ENCODE measurements at places on chromosomes 2 and 18.
A peak's percentile ranks its signal among the peaks of the same experiment; 100 is the strongest.

GRCh38 chr2:45288532-45289417 lies 279.5 kb upstream of the SIX2 start:
- no peak for DNase-seq

GRCh38 chr2:53438100-53438499 lies 329.5 kb upstream of the CHAC2 start:
- DNase-seq, result no peak

- DNase-seq, result peak; percentile 93
Measured at GRCh38 chr2:219218732-219219701, at the start of gene ABCB6. Gene ABCB6 (minus strand): TSS chr2:219218958. CDS start chr2:219218673, 285 bp downstream.

DNA sequence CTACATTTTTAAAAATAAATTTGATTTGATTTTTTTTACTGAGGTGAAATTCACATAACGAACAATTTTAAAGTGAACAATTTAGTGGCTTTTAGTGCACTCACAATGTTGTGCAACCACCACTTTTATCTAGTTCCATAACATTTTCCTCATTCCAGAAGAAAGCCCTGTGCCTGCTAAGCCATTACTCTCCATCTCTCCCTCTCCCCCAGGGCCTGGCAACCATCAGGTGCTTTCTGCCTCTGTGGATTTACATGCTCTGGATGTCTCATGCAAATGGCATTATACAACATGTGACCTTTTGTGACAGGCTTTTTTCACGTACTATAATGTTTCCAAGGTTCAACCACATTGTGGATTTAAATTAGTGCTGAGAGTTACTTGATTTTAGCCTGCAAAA lies 19.9 kb upstream of the LDLRAD4 start:
- no peak for DNase-seq

GRCh38 chr2:86468162-86469033 lies 27.2 kb downstream of the KDM3A start:
- no peak for DNase-seq

DNA sequence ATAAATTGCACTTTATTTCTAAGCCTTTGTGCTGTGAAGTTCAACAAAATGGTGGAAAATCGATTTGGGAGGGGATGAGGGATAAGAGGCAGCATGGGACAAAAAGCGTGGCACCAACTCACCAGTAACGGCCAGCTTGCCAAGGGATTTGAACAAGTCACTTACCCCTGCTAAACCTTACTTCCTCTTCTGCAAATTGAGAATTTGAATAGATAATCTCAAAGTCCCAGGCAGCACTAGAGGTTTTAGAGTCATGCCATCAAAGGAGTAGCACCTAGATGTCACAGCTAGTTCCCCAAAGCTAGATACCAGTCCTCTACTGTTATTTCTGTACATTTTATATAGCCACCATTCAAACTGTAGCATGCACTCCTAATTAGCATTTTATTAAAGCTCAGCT lies 83.7 kb upstream of the VRK2 start:
- DNase-seq, result no peak

DNA sequence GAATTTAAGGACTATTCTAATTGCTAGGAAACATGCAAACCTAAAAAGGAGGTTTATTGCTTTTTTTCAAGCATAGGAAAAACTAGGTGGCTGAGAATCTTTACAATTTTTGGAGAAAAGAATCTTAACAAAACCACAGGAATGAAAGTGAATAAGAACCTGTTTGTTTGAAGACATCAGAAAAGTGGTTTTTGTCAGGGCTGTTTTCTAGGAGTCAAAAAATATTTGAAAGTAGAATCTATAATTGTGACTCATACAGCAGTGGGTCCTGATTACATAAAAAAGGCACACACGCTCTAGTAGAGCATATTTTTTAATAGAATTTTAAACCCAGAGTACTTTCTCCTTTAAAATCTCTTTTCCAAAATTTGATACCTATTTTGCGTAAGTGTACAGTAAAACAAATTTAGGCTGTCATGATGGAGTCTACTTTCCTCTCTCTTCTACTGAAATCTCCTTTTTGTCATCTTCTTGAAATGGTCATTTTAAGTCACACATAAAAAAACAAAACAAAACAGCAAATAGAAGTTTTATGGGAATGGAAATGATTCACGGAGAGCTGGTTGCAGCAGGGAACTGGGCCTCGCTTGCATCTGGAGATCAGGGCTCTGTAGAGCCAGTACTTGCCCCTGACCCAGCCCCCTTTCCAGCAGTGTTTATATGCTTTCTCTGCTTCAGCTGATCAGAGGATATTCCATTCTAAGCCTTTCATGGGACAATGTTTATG lies 59.1 kb upstream of the PELI1 start:
- no peak for DNase-seq

DNA sequence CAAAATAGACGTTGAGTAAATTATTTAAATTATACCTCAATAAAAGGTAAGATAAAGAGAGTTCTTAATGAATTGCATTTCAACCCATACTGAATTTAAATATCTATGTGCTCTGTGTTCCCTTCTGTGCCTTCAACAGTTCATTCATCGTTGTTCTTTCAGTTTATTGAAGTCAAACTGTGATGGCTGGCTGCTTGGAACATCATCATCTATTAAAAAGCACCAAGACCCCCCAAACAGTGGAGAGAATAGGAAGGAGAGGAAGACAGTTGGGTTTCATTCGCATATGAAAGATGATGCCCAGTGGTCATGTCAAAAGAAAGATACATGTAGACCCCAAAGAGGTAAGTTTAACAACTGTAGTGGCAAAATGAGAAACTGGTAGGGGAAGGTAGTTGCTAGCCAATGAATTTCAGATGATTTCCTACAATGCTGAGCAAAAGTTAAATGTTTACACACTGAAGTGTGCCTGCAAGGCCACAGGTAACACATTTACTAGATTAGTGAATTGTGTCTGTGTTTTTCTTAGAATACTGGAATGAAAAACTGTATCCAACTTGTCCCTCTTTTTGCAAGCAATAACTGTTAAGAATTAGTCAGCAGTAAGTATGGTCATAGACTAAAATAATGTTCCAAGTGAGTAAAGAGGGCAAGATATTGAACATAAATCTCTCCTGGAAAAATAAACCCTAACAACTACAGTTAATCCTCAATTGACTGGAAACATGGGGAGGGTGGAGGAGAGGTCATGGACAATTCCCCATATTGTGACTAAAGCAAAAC lies 331.3 kb downstream of the KIAA1328 start:
- no peak for DNase-seq

DNA sequence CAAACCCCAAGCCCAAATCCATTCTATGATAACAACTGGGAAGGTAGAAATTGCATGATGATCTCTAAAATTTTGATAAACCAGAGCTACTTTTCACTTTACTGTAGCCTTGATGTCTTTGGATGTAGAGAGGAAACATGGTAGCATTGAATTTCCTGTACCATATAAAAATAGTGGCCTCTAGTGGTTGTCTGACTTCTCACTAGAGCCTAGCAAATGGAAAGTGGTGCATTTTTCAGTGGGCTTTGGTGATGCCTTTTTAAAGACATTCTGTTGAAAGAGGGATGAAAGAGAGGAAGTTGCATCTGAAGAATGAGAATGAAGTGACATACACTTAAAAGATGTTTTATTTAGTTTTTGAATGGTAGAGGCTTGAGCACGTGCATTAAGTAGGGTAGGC lies 662.2 kb downstream of the XIRP2 start:
- peak; percentile 13 for DNase-seq

- DNase-seq, result no peak
Measured at GRCh38 chr2:37361216-37361815, 16.9 kb downstream of the QPCT start.

DNA sequence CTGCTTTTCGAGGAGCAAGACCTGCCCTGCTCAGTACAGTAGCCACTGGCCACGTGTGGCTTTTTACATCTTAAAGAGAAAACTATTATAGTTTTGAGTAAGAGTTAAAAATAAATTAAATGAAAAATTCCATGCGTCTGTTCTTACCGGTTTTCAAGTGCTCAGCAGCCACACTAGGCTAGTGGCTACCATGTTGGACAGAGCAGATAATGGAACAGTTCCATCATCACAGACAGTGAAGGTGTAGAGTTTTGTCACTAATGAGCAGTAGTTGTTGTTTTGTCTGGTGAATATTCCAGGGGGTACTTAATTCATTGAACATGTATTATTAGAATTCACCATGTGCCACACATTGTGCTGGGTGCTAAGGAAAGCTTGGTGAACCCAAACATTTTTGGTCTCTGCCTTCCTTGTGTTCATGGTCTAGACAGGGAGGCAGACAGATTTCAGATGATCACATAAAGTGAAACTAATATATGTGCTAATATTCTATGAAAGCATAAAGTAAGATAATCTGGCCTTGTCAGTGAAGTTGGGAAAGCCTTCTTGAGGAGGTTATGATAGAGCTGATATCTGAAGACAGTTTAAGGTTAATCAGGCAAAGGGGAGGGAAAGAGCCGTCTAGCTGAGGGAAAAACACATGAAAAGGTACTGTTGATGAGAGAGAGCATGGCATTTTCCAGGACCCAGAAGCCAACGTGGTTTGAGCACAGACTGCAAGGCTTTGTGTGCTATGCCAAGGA lies 1.4 kb downstream of the ALMS1 start:
- peak; percentile 3 for DNase-seq

- no peak for DNase-seq
Measured at GRCh38 chr2:126750506-126750905, 94.5 kb downstream of the GYPC start.

DNA sequence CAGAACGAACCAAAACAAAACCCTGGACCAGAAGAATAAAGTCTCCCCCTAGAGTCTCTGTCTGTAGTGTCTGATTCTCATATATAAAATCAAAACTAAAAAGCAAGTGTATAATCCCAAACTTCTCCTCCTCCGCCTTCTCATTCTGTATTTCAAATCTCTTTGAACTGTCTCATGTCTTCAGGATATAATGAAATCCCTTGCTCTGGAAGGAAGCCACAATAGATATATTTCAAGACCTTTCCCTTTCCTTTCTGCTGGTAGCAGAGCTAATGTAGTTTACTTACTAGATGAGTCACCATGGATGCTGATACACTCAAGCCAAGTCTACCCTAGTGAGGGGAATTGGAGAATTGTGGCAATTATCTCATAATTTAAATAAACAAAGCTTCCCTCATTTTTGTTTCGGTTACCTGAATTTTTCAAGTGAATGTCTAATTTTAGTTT lies 33.5 kb upstream of the CCDC93 start:
- no peak for DNase-seq

DNA sequence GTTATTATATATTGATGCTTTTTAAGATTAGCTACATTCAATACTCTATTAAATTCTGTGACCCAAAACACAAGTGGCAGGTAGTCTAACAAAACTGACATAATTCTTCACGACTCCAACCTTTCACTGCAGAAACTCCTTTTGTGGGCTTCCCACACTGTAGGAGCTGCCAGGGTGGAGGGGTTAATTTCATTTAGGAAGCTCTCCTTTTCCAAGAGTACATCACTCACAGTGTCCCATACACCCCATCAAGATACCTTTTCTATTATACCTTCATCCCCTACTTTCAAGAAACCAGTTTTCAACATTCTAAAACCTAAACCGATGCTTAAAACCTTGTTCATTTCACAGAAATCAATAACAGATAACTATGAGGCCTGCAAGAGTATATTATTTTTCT lies 825 bp downstream of the THUMPD2 start:
- peak; percentile 44 for DNase-seq

- DNase-seq, result no peak
Measured at GRCh38 chr2:45329045-45329677, 281.9 kb downstream of the SRBD1 start.

- no peak for DNase-seq
Measured at GRCh38 chr2:54808661-54809060, 85.2 kb downstream of the EML6 start.

GRCh38 chr18:76376668-76377358 lies 118.2 kb downstream of the ZNF516 start:
- no peak for DNase-seq

DNA sequence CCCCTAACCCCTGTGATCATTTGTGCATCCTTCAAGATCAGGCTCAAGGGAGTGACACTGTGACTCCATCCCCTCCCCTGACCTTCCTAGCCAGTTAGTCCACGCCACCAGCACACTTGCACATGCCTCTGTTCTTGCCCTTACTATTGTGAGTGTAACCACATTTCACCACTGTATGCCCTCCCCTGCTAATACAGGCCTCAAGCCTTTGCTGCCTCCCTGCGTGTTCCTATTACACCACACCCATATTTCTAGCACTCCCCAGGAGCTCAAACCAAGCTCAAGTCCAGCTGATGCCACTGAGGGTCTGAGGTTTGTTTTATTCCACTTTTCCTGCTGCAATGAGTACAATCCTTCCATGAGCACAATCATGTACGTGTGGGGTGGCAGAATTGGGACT lies 288.9 kb upstream of the FBXO11 start:
- peak; percentile 7 for DNase-seq

GRCh38 chr2:181900007-181900651 lies 8.6 kb downstream of the ITPRID2 start:
- DNase-seq, result no peak

- DNase-seq, result no peak
Measured at GRCh38 chr2:5315041-5315440, 377.1 kb upstream of the SOX11 start.

DNA sequence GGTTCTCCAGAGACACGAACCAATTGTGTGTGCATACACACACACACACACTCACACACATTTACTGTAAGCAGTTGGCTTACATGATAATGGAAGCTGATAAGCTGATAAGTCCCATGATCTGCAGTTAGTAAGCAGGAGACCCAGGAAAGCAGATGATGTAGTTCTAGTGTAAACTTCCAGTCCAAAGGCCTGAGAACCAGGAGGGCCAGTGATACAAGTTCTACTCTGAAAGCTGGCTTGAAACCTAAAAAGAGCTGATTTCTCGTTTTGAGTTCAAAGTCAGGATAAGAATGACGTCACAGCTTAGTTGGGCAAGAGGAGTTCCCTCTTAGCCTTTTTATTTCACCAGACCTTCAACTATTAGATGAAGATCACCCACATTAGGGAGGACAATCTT lies 558.8 kb upstream of the PIK3C3 start:
- no peak for DNase-seq

DNA sequence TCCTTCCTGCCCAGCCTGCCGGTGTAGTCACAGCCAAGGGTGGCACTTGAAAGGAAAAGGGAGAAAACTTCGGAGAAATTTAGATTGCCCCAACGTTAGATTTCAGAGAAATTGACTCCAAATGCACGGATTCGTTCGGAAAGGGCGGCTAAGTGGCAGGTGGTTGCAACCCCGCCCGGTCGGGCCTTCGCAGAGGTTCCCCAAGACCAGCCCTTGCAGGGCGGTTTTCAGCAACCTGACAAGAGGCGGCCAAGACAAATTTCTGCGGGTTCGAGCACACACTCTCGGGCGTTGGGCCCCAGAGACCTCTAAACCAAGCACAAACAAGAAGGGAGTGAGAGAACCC lies 4.8 kb downstream of the ONECUT2 start:
- DNase-seq, result no peak

GRCh38 chr2:66366619-66367018 lies 68.3 kb upstream of the MEIS1 start:
- no peak for DNase-seq

GRCh38 chr2:27959496-27959895 lies 69.0 kb downstream of the BABAM2 start:
- DNase-seq, result no peak

GRCh38 chr2:212609479-212609878 lies 70.9 kb upstream of the ERBB4 start:
- peak; percentile 6 for DNase-seq

DNA sequence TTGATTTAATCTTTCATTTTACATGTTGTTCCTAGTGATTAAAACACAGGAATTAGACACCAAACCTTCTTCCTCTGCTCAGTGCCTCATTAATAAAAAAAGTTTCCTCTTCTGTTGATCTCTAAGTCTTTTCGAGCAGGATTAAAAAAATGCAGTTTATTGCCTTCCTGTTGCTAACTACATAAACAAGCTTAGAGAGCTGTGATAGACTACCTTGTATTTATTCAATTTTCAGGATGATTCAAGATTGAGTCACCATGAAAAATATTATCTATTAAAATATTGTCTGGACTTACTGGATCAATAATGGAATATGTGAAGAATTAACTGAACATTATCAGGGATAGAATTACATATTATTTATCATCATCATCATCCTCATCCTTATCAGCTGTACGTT lies 1089.6 kb upstream of the CNTNAP5 start:
- no peak for DNase-seq
